Fibroblast of villous mesenchyme (primary cell): ENCODE measurements at places on chromosomes 2 and 18. TPM values are rescaled to one million over a fixed set of nuclear protein-coding genes. Genes with fewer than 3 reads are reported as not detected.

DNA sequence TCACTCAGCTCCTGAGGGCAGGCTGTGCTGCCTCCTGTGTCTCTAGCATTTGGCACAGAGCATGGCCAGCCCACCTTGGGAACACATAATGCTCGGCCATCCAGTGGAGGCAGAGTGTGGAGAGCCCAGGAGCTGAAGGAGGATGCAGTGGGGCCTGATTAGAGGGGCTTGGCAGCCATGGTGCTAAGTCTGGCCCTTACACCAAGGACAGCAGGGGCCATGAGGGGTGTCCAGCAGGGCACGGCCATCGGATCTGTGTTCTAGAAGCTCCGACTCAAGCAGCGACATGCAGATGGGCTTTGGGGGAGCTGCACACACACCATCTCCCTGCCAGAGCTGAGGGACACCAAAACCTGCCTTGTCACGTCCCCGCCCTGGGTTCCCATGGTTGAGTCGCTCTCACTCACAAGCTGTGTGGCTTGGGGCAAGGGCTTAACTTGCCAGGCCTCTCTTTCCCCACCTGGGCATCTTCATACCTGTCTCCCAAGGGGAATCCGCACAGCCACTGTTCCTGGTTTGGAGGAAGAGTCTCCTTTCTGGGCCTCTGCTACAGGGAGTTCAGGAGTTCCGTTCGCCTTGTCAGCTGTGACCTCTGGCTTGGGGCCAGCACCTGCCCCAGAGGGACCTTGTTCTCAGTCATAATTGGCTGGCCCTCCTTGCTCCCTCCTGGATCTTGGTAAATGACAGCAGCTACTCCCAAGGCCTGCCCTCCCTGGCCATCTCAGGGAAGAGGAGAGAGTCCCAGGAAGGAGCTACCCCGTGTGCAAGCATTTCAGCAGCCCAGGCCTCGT, 1.3 kb upstream of the TOGARAM2 start:
- no peak for DNase-seq

DNA sequence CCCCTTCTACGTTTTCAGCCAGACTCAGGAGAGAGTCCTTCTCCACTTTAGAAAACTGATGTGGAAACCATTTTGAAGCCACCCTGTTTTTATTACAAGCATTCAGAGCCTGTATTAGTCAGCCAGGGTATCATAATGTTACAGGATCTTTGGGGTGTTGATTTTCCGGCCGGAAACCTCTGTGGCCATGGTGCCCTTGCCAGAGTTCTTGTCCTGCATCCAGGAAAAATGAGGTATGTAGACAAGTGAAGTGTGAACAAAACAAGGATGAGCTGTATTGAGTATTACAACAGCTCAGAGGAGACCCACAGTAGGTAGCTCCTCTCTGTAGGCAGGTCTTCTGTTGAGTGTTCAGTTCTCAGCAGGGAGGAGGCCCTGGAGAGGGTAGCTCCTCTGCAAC, 241.0 kb upstream of the COPS8 start:
- DNase-seq = no peak

DNA sequence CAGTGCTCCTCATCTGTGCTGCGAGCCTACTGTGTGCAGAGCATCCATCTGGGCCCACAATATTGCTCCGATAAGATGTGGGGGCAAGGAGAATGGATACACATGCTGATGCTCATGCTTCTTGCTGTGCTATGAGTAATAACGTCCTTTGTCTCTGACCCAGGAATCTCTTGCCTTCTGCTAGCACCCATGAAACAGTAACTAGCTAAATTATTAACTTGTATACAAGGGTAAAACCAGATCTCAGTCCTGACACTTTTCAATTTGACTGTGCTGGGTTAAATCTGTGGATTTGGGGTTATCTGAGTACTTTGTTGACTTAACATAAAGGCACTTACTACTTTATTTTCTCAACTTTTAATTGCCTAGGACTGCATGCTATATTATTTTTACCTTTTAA, 357.6 kb downstream of the SLC4A3 start:
- no peak for DNase-seq

DNA sequence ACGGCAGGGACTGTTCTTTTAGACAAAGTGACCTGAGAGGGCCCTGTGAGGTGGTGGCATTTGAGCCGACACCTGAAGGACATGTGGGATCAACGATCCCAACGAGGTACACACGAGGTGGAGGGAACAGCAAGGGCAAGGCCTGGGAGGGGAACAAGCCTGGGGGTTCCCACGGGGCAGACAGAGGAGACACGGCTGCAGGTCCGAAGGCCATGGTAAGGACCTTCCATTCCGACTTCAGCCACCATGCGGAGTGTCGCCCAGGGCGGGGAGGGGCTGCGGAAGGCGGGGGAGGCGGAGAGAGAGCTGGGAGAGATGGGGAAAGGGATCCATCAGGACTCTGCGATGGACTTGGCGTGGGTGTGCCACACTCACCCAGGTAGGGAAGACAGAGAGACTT, 151.8 kb downstream of the HDAC4 start:
- no peak for DNase-seq

- DNase-seq = no peak
Observed at GRCh38 chr18:37508207-37508606, 57.4 kb downstream of the CELF4 start.

- DNase-seq = peak; percentile 60
Observed at GRCh38 chr2:112829101-112829960, 7.2 kb downstream of the IL1B start.

DNA sequence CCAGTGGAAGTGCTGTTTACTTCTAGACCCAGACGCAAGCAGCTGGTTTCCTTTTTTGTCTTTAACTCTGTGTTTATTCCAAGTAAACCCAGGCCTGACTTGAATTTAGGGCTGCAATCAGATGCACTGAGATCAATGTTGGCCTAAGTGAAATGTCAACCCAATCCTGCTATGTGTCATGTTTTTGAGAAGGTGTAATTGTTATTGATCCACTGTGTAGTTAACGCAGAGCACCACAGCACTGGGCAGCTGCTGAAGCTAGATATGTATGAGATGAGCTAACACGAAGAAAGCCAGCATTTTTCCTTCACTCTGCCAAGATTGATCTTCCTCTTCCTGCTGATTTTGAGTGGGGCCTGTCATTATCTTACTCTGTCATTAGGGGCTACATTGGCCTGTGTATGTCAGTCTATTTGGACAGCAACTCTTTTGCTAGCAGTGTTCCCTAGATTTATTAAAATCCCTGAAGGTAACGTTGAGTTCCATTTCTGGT, 18.9 kb upstream of the DLX1 start:
- DNase-seq = no peak

GRCh38 chr2:55361465-55362189, 58.0 kb downstream of the CCDC88A start:
- DNase-seq = no peak

DNA sequence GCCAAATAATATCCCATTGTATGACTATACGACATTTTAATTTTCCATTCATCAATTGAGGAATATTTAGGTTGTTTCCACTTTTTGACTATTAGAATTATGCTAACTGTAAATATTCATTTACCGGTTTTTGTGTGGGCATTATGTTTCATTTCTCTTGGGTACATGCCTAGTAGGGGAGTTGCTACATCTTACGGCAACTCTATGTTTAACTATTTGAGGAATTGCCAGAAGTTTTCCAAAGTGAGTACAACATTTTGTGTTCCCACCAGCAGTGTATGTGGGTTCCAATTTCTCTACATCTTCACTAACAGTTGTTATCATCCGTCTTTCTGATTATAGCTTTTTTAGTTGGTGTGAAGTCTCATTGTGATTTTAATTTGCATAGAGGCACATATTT, 1.6 kb upstream of the KDSR start:
- no peak for DNase-seq

- DNase-seq = no peak
Observed at GRCh38 chr2:219434468-219434717, 250 bp upstream of the SPEG start.

- no peak for DNase-seq
Observed at GRCh38 chr2:189208254-189208653, 28.7 kb upstream of the COL5A2 start.

DNA sequence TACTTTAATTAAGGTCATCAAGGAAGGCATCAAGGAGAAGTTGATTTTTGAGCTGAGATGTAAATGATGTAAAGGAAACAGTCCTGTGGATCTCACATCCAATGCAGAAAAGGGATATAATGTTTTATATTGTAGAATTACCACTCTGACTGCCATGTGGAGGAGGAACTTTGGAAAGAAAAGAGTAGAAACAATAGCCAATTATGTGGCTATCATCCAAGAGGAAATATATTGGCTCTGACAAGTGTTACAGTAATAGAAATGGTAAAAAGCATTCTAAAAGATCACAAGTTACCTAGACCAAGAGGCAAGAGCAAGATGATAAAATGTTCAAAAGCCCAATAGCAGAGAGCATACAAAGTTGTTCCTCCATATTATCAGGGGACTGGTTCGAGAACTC, 26.8 kb downstream of the BARD1 start:
- DNase-seq = no peak

GRCh38 chr18:12282442-12283039, 25.5 kb upstream of the TUBB6 start:
- peak; percentile 81 for DNase-seq

- peak; percentile 65 for DNase-seq
Observed at GRCh38 chr2:210072922-210073509, 70.6 kb downstream of the RPE start.

GRCh38 chr2:30382162-30382783, 64.8 kb upstream of the LCLAT1 start:
- DNase-seq = no peak

- DNase-seq = peak; percentile 73
Observed at GRCh38 chr2:25228848-25229278, 60.5 kb upstream of the POMC start.

DNA sequence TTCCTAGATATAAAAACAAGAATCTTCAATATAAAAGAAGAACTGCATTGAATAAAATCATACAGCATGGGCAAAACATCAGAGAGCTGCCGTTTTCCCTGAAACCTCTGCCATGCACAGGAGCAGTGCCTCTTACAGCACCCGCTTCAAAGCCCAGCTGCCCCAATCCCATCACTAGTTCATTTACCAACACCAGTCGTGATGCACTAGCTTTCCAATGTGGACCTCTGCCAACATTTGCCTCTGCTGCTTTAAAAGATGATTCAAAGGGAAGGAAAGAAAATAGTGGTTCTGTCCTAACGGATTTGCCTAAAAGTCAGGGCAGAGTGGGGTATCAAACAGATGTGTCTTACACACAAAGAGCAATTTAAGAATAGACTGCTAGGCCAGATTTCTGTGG, 43.4 kb upstream of the AP1S3 start:
- DNase-seq = no peak

DNA sequence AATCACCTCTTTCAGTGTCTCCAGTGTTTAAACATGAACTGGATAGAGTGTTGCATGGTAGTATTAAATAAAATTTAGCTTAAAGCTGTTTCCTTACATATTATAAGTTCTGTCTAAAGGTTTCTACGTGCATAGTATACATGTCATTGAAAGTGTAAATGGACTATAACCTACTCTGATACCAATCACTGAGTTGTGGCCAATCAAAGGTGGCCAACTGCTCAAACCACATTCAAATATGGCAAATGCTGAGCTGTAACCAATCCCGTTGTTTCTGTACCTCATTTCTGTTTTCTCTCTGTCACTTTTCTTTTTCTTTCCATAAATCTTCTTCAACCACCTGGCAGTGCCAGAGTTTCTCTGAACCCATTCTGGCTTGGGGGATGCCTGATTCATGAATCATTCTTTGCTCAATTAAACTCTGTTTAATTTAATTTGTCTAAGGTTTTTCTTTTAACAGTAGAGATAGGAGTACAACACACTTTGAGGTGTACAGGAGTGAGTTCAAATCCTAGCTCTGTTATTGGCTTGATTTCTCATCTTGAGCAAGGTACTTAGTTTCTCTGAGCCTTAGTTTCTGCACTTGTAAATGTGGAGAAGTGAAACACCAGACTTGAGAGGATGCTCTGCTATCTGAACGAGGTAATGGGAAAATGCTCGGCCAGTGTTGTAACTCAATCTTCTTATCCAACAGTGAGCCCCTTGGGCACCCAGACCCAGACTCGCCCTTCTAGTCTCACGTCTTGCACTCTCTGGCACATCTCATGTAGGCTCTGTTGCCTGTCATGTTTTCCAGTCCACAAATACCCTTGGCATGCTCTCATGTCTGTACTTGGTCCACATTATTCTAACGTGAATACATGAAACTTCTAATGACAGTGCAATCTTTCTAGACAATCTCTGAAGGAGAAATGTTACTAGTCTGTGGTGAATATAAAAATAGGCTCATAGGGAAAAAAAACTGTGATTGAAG, 228.0 kb downstream of the PIK3C3 start:
- DNase-seq = no peak

DNA sequence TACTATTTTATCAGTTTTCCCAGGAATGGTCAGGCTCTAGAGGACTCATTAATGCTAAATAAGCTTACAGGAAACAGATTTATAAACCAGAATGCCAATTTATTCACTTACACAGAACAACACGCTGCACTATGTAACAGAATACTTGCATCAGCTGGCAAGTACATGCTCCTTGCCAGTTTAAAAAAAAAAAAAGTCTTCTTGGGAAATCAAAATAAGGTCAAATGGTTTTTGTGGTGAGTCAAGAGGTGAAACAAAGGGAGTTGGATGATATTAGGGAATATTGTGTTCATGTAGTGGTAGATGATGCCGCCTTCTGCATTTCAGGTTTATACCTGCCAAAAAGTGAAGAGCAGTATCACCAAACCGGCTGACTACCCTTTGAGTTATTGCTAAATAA, 1322.1 kb upstream of the ZEB2 start:
- DNase-seq = no peak

DNA sequence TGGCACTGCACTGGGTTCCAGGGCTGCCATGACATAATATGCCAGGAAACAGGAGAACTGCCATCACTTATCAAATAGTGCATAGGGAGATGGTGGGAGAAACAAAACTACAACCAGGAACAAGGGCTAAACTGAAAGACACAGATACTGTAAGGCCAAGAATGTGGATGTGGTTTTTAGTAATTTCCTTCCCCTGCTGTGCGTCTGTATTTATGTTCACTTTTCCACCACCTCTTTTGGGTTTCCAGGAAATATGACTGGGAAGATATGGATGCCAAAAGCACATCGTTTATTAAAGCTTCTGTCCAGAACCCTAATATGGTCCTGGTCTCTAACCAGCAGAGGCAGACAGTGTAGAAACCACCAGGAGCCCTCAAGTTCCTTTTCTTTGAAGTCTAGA, 759.7 kb upstream of the FANCL start:
- peak; percentile 7 for DNase-seq

Gene LYG2
- not detected in 2 replicates for total RNA-seq

Gene RAB6C
- under 0.01 TPM in 1 of 2 replicates, not detected in the other for total RNA-seq

Gene CNTNAP5
- total RNA-seq = not detected in 2 replicates

Gene TMEM131
- total RNA-seq = 24.5 and 43.6 TPM in 2 replicates

Gene DCDC2C
- not detected in 2 replicates for total RNA-seq

Gene ITPRIPL1
- 3.2 and 5.2 TPM in 2 replicates for total RNA-seq

Gene IL1F10
- not detected in 2 replicates for total RNA-seq

Gene MRPL44
- 22.9 and 32.0 TPM in 2 replicates for total RNA-seq

Gene CXCR1
- not detected in 2 replicates for total RNA-seq

Gene TMEM247
- total RNA-seq = 0.32 TPM in 1 of 2 replicates, not detected in the other

Gene CLIP4
- total RNA-seq = 61.5 and 107 TPM in 2 replicates

Gene DES
- 20.7 and 35.8 TPM in 2 replicates for total RNA-seq

Gene GALNT14
- total RNA-seq = under 0.01 TPM in 1 of 2 replicates, not detected in the other

Gene BOLL
- not detected in 2 replicates for total RNA-seq

Gene CREG2
- total RNA-seq = not detected in 2 replicates
